ENCODE measurements at places on chromosomes 4 and X.

DNA sequence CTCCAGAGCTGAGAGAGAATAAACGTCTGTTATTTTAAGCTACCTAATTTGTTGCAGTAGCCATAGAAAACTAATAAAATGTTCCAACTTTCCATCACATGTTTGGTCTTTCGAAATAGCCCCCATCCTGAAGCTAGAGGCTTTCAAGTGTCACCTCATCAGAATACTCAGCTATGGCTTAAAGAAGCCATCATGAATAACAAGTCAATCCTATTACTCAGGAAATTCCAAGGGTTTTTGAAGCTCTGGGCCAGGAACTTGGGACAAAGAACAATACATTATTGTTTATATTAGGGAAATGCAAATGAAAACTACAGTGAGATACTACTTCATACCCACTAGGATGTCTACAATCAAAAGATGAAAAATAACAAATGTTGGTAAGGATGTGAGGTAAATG, 42.2 kb downstream of the TBCK start:
- DNase-seq, result no peak

- DNase-seq, result no peak
These were observed 73.9 kb upstream of the MAP9 start for GRCh38 chr4:155450676-155451075.

GRCh38 chr4:113674251-113674650, 87.3 kb downstream of the CAMK2D start:
- DNase-seq, result no peak

- no peak for DNase-seq
These were observed 5.2 kb downstream of the NLGN4X start for GRCh38 chrX:6223516-6223915.

All from GM13977 (cell line).